CD4-positive, alpha-beta T cell treated with Interleukin-6 at 100 ng/mL for 8 hours (primary cell): ENCODE measurements at places on chromosomes 12 and 14.

DNA sequence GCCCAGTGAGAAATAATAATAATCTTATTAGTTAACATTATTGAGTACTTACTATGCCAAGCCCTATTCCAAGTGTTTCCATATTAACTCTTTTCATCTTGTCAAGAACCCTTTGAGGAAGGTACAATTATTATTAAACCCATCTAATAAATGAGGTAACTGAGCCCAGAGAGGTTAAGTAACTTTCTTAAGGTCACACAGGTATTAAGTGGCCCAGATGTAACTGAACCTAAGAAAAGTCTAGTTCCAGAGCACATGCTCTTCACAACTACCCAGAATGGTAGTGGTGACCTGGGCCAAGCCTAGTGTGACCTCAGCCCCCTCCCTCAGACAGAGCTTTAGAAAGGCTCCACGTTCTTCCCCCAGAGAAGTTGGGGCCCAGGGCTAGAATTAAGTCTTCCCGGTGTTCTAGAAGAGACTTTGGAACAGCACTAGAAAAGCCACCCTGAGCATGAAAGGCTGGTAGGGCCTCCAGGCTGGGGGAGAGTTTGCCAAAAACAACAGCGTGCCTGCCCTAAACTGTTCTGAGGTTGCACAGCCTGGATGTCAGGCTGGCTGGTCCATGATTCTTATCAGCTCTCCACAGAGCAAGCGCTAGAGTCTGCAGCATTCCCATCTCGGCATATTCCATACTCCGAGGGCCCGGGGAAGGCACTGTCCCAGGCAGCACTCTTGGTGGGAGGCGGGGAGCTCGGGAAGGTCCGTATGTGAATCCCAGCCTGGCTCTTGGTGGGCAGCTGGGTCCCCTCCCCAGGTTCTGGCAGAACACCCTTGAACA, 41.3 kb upstream of the CTDSP2 start:
- DNase-seq, result no peak

DNA sequence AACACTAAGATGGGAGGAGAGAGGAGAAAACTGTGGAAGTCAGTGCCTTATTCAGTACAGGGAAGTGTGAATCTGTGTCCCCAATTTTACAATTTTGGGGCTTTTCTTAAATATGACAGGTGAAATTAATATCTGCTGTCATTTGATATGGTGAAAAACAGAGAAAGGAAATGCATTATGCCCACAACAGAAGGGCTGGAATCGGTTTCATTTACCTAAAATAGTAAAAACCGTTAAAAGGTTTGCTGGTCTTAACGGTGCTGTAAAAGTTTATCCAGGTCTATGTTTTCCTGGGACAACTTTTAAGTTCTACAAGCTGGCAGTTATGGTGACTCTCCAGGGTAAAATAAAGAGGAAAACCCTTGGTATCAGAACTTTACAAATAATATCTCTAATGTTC, 310.8 kb downstream of the FUT8 start:
- DNase-seq, result no peak

DNA sequence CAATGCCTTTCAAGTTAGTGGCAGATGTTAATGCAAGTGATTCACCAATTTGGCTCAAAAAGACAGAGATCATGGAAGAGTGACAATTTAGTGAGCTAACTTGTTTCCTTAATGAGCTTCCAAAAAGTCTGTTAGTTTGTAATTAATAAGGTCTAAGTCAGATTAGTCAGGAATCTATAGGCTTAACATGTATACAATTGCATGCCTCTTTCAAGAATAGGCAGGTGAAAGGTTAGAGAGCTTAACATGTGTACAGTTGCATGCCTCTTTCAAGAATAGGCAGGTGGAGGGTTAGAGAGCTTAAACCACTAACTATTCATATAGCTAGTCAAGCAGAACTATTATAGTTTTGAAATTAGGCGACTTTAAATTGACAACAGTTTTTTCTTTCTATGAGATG, 663.8 kb downstream of the C12orf50 start:
- DNase-seq, result no peak

DNA sequence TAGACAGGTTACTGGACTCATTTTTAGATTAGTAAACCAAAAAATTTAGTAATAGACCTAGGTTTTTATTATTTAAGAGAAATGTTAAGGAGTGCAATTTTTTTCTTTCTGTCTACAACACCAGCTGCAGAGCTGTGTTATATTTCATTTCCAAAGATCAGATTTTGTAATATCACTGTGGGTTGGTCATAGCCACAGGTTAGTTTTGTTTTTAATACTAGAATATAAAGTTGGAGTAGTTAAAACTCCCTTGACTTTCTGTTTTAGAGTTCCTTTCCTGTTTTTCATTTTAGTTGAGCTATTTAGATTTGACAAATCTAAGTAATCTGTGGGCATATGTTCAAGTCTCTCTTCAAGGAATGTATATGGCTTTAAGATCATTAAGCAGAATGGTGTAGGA, 30.7 kb upstream of the GARIN2 start:
- DNase-seq, result no peak

DNA sequence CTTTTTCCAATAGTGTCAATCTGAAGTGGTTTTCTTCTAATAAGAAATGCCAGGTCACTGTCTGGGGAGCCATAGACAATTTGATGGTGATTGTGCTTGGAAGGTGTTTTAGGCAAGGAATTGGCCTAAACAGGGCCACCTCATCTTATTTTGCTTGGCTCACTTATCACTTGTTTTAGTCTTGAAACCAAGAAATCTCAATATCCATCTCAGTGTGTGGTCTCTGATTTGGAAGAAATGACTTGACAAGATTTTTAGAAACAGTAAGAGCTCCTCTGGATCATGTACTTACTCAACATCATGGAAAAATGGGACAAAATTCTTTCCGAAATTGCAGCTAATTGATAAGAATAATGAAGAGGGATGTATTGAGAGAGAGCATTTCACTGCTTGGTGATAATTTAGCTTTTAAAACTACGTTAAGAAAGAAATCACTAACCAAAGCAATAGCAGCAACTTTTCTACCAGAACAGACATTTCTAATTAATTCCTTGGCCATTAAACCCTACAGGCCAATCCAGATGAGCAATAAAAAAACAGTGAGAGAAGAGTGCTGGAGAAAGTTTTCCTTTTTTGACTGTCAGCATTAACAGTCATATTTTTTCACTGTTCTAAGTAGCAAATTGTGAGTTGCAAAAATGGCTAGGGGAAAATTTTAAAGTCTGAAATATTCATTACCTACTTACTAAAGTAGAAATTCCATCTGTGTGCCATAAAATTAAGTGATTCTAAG, 157.3 kb downstream of the AEBP2 start:
- DNase-seq, result no peak

DNA sequence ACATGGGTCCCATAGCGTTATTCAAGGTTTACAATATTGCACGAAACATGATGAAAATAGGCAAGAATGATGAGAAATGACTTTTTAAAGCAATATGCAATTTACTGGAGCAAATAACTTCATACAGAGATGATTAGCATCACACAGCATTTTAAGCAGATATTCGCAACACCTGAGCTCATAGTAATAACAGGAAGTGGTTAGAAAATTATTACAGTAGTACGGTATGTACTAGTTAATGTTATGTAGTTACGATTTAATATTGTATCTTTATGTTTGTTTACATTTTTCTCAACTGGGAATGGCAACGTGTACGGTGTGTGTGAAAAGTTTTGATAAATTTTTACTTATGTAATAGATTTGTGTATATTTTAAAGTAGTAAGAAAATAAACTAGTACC, 102.6 kb downstream of the OSBPL8 start:
- DNase-seq, result no peak

- no peak for DNase-seq
These were observed 167.0 kb upstream of the FOXG1 start for GRCh38 chr14:28599605-28600004.
